ENCODE measurements at places on chromosomes 16 and 17. TPM values are rescaled to one million over a fixed set of nuclear protein-coding genes. Genes with fewer than 3 reads are reported as not detected.

DNA sequence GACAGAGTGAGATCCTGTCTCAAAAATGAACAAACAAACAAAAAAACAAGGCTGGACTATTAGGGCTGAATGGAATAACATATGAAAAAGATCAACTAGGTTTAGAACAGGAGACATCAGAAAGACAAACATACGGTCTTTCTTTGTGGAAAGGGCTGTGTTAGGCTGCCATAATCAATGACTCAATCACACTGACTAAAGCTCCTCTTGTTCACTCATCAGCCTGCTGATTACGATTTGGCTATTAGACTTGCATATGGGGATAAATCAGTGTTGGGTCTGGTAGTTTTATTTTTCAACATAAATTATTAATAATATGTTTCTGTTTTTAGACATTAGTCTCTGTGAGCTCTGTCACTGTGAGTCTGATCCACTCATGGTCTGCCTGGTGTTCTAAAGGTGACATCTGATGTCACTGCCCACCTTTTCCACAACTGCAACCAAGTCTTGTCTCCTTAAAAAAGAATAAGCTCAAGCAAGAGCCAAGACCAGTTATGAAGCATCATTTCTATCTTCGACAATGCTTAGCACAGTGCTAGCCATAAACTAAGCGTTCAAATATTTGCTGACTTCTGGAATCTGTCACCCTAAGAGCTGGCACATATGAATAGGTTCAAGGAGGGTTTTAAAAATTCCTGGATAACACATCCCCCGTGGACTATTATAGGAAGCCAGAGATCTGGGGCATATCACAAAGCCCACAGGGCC is 10.2 kb downstream of the CFAP20 start:
- no peak for DNase-seq

DNA sequence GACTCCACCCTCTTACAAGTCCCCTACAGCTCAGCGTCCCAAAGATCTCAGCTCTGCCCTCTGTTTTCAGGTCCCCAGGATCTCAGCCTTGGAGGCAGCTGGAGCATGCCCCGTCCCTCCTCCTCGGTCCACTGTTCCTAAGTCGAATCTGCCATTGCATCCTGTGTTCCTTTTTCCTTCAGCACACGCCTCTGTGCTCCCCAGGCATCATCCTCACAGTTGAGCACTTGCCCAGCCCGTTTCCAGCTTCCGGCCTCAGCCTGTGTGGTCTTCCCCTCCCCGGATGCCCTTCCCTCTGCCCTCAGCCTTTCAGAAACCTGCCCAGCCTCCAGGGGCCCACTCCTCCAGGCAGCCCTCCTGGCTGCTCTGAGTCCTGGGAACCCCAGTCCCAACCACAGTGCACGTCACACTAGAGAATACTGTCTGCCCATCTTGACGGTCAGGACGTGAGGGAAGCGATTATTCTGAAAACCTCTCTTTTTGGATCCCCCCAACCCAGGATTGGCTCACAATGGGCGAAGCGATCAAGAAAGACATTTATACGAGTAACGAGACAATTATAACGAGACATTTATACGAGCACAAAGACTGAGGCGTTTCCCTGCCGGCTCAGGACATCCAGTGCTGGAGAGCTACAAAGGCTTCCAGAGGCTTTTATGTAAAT is 41.4 kb downstream of the RPH3AL start:
- no peak for DNase-seq

DNA sequence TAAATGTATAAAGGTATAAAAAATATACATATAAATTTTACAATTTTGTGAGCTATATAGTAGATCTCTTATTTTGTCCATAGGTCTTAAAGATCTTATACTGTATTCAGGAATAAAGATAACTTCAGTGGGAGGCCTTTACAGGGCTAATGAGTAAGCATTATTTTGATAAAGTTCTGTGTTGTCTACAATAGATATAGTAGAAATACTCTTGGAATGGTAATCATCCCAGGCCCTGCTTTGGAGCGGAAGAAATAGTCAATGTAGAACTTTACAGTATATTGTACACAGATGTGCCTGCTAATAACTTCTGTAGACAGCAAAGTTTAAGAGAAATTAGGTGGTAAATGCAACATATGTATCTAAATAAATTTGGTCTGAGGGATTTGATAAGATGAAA is 42.6 kb downstream of the TENT4B start:
- no peak for DNase-seq

DNA sequence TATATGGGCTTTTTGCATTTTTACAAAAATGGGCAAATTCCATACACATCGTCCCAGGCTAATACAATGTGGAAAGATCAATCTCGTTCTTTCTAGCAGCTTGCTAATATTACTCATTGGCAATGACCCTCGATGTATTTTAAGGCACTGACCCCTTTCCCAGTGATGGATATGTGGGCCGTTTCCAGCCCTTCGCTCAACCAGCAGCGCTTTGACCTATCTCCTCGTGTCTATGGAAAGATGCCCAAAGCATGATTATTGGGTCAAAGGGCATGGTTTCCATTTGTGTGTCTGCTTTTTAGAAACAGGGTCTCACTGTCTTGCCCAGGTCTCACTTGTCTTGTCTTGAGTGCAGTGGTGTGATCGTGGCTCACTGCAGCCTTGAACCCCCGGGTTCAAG is 273.8 kb downstream of the MRTFB start:
- DNase-seq = no peak

- no peak for DNase-seq
Observed at GRCh38 chr17:83198366-83199341, 119.2 kb downstream of the METRNL start.

DNA sequence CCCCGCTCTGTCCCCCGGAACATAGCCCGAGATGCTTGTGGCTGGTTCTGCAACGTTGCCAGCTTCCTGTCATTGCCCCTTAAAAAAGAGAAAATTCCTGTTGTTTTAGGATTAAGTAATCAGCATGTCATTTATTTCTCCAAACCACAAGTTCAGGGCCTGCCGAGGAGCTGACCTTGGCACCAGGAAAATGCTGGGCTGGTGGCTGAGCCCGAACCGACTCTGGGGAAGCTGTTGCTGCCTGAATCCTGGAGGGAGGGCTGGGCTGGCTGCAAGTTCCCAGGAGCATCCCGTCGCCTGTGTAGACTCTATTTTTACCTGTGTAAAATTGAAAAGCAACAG is 130.9 kb upstream of the FOXF1 start:
- no peak for DNase-seq

DNA sequence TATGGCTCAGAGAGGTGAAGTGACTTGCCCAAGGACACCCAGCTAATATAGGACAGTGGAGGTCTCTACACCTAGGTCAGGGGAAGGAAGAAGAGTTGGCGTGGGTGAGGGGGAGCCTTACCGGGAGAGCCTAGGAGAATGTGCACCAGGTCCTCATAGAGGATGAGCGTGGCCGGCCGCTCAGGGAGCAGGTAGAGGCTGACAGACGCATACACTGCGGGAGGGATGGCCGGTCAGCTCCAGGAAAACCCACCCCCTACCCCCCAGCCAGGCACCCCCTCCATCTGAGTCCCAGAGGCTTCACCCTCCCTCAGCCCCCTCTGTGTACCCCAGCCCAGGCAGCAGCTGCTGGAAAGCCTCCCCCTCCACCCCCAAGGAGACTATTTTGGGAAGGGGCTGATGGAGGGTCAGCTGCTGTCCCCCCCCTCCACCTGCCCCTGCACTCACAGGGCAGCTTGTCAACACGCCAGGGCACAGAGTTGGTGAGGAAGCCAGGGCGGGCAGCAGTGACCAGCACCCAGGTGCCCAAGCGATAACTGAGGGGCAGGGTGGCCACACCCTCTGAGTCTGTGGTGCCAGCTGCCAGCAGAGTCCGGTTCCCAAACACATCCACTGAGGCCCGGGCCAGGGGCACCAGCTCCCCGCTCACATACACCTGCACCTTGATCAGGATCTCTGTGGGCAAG is 4.1 kb downstream of the FAM171A2 start:
- DNase-seq = no peak

GRCh38 chr17:57513569-57513968 is 231.5 kb downstream of the CCDC182 start:
- DNase-seq = no peak

- no peak for DNase-seq
Observed at GRCh38 chr17:64406321-64407200, 15.9 kb upstream of the PECAM1 start.

GRCh38 chr16:2404099-2404498 is 25.1 kb upstream of the CCNF start:
- no peak for DNase-seq

- no peak for DNase-seq
Observed at GRCh38 chr17:6523809-6524355, 32.5 kb downstream of the PITPNM3 start.

The STAC2 gene
- total RNA-seq = 3.9 TPM

The PIMREG gene
- total RNA-seq = 0.45 TPM

The C1QBP gene
- 146 TPM for total RNA-seq

The SNAI3 gene
- total RNA-seq = 0.46 TPM

The ITGB3 gene
- 12.4 TPM for total RNA-seq

The KRTAP1-1 gene
- total RNA-seq = 1.4 TPM

The ST3GAL2 gene
- 8.7 TPM for total RNA-seq
